CD8-positive, alpha-beta memory T cell (primary cell): ENCODE measurements at places on chromosomes 4 and X.

DNA sequence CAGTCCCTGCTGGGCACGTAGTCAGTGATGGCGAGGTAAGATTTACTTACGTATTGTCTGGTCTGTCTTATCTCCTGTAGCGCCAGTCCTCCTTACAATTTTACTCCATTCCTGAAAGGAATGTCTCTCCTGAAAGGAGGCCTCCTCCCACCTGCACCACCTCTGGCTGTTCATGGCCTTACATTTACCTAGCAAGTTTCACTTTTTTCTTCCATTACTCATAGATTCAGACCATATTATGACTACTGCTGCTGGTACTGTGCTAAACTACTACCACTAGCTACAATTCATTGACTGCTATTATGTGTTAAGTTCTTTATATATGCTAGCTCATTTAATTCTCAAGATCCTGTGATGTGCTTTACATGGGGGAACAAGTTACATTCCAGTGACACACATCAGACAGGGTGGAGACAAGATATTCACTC is 189.9 kb downstream of the BMPR1B start:
- no peak for DNase-seq

DNA sequence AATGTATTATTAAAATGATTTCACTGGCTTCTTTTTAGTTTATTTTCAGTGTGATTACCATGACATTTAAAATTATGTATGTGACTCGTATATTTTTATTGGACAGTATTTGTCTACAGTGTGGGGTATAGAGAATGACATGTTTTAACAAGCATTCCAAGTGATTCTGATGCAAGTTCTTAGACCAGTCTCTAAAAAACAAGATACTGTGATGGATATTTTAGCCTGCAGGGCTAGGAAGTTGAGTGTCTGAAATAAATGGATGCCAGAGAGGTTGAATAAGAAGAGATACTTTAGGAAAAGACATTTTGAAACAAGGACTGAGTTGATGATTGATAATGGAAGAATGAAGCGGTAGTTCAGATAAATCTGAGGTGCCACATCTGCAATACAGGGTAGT is 3.5 kb upstream of the MAD2L1 start:
- DNase-seq, result no peak

- no peak for DNase-seq
Measured at GRCh38 chr4:14076776-14077175, 449.3 kb upstream of the BOD1L1 start.

- DNase-seq, result peak; percentile 44
Measured at GRCh38 chr4:2829321-2829932, 14.2 kb upstream of the ADD1 start.

- no peak for DNase-seq
Measured at GRCh38 chr4:42713391-42713790, 56.5 kb upstream of the ATP8A1 start.

GRCh38 chrX:129235903-129236302 is 287.4 kb downstream of the SMARCA1 start:
- no peak for DNase-seq

DNA sequence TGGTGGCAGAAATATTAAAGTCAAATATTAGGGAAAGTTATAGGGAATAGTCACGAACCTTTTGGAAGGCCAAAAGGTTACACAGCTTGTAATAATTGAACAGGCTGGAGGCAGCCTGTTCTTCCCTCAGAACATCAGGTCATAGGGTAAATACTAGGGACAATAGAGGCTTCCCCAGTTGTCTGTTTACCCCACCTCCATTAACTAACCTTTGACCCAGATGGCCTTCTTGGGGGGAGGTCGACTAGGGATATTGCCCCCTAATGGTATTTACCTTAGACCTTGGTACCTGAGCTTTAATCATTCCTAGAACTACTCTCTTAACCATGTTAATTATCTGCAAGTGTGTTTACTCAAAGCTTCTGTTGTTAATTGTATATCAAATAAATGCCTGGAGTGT is 26.0 kb downstream of the C4orf17 start:
- DNase-seq, result no peak

- no peak for DNase-seq
Measured at GRCh38 chrX:49767236-49767635, 61.9 kb upstream of the PAGE4 start.

DNA sequence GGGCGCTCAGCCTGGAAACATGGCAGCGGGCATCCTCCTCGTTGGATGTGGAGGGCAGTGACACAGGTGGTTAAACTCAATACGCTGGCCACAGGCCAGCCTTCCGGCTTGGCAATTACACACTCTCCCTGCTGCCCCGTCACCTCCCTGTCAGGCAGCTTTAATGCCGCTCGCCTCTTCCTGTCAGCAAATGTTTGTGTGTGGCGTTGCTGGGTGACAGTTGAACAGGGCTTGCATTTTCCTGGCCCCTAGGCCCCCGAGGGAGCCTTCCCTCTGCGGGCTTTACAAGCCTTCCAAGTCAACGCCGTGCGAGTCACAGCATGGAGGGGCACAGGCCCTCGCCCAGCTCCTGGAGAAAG is 620.0 kb downstream of the BCOR start:
- peak; percentile 22 for DNase-seq

DNA sequence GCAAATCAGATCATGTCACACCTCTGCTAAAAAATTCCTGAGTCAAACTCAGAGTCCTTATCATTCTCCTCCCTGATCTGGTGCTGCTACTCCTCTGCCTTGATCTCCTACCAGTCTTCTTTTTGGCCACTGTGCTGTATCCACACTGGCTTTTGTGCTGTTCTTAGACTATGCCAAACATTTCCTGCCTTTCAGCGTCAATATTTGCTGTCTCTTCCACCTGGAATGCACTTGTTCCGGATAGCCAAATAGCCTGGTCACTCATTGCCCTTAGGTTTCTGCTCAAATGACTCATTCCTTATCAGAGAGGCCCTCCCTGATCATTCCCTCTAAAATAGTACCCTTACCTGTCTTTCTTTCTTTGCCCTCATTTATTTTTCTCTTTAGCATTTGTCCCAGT is 24.4 kb upstream of the RP2 start:
- no peak for DNase-seq

GRCh38 chrX:56130031-56130430 is 102.1 kb upstream of the KLF8 start:
- DNase-seq, result no peak

- no peak for DNase-seq
Measured at GRCh38 chr4:144338834-144339233, 198.3 kb upstream of the GYPA start.

- no peak for DNase-seq
Measured at GRCh38 chrX:10399043-10399741, 221.2 kb downstream of the MID1 start.

DNA sequence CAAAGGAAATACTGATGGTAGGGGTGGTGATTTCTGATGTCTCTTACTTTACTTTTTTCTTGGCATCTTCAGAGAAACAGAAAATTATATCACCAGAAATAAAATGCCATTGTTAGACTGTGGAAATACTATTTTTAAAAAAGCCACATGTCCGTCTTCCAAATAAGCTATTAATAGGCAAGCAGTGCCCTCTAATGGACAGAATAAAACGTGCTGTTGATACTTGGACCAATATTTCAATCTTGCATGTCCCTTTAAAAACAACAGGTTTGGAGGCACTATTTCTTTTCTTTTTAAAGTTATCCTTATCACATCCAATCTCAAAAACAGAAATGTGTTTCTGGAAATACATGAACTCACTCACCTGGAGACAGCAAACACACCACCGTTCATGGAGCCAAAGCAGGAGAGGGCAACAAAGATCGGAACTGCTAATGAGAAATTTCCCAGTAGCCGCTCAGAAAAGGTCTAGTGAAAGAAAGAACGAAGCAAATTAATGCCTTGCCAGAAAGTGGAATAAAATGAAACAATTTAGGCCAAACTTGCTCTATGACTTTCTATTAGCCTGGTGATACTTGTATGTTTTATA is 59.2 kb downstream of the SLC7A11 start:
- DNase-seq, result no peak

GRCh38 chr4:83947125-83947829 is 411.4 kb downstream of the GPAT3 start:
- DNase-seq, result no peak

DNA sequence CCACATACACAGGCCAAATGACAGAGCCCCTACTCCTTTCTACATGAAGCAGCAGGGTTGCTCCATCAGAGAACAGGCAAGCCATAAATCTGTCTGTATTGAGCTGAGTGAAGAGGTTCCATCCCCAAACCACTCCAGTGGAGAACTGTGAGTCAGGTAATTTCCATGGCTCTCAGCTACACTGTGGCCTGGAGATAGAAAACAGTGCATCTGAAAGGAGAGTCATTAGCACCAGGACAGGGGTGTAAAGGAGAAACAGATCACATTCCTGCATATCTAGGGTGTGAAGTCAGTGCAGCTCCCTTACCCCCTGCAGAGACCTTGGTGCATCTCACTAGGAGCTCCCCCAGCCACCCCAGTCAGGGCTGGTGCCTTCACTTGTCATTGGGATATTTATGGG is 314.7 kb downstream of the CHIC1 start:
- no peak for DNase-seq
